Uterine smooth muscle cell (primary cell): ENCODE measurements at places on chromosomes 11 and 22. TPM values are rescaled to one million over a fixed set of nuclear protein-coding genes. Genes with fewer than 3 reads are reported as not detected.

GAL3ST3 gene
- total RNA-seq: 0.12 TPM in 1 of 2 replicates, not detected in the other

BTBD18 gene
- not detected in 2 replicates for total RNA-seq

CCDC116 gene
- 0.22 and 0.25 TPM in 2 replicates for total RNA-seq

OPCML gene
- under 0.01 and 0.22 TPM in 2 replicates for total RNA-seq

OR51B2 gene
- 0.12 TPM in 1 of 2 replicates, not detected in the other for total RNA-seq

VWCE gene
- 0.11 and 0.62 TPM in 2 replicates for total RNA-seq

GLB1L2 gene
- total RNA-seq: 0.37 and 0.44 TPM in 2 replicates

C11orf86 gene
- total RNA-seq: not detected in 2 replicates

RDX gene
- 64.9 and 97.6 TPM in 2 replicates for total RNA-seq

OR51B4 gene
- total RNA-seq: 0.11 TPM in 1 of 2 replicates, not detected in the other

UCP2 gene
- total RNA-seq: 1.9 and 2.8 TPM in 2 replicates

PRDM11 gene
- total RNA-seq: 2.9 and 3.8 TPM in 2 replicates

CRYBA4 gene
- total RNA-seq: not detected in 2 replicates

KCTD14 gene
- total RNA-seq: 0.62 and 1.00 TPM in 2 replicates

KIRREL3 gene
- total RNA-seq: 2.6 and 2.9 TPM in 2 replicates

SPDYC gene
- total RNA-seq: not detected in 2 replicates

BCL2L13 gene
- 75.2 and 83.7 TPM in 2 replicates for total RNA-seq

PNPLA3 gene
- total RNA-seq: 1.3 and 3.5 TPM in 2 replicates

SLC15A3 gene
- total RNA-seq: 7.5 and 10.6 TPM in 2 replicates

ASPHD2 gene
- total RNA-seq: 1.00 and 1.9 TPM in 2 replicates

OR52N2 gene
- not detected in 2 replicates for total RNA-seq

KCNJ1 gene
- under 0.01 TPM in 1 of 2 replicates, not detected in the other for total RNA-seq

CNGA4 gene
- under 0.01 TPM in 1 of 2 replicates, not detected in the other for total RNA-seq

RBMXL2 gene
- total RNA-seq: 0.11 and 0.25 TPM in 2 replicates

ROBO4 gene
- total RNA-seq: 1.1 and 3.0 TPM in 2 replicates

NTM gene
- total RNA-seq: 48.8 and 82.5 TPM in 2 replicates

TNNT3 gene
- not detected in 2 replicates for total RNA-seq

RHOD gene
- 4.6 and 14.7 TPM in 2 replicates for total RNA-seq

LMO2 gene
- total RNA-seq: 0.22 TPM in 1 of 2 replicates, not detected in the other

TRIM49 gene
- not detected in 2 replicates for total RNA-seq

OR5T1 gene
- not detected in 2 replicates for total RNA-seq

IFITM1 gene
- total RNA-seq: 12.1 and 23.9 TPM in 2 replicates

OR8D4 gene
- total RNA-seq: not detected in 2 replicates

SLC17A6 gene
- total RNA-seq: not detected in 2 replicates

C22orf42 gene
- total RNA-seq: not detected in 2 replicates

APOL4 gene
- 0.11 and 0.12 TPM in 2 replicates for total RNA-seq

SCGB1A1 gene
- not detected in 2 replicates for total RNA-seq

AHNAK gene
- total RNA-seq: 598 and 812 TPM in 2 replicates

CALCA gene
- not detected in 2 replicates for total RNA-seq

CRYBB3 gene
- not detected in 2 replicates for total RNA-seq

PGA4 gene
- total RNA-seq: not detected in 2 replicates
